EL (cell line): ENCODE measurements at places on chromosomes 11 and 22.
A peak's percentile ranks its signal among the peaks of the same experiment; 100 is the strongest.

GRCh38 chr11:111612224-111612623 lies 10.0 kb downstream of the SIK2 start:
- DNase-seq, result no peak

DNA sequence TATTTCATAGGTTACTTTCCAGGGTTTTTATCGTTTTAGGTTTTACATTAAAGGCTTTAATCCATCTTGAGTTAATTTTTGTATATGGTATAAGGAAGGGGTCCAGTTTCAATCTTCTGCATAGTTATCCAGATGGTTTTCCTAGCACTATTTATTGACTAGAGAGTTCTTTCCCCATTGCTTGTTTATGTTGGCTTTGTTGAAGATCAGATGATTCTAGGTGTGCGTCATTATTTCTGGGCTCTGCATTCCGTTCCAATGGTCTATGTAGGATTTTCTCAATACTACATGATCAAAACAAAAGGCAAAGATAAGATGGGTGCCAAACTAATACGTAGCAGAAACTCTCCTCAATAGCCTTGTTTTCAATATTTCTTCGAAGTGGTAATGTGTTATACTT lies 14.3 kb upstream of the RIC3 start:
- DNase-seq, result no peak

DNA sequence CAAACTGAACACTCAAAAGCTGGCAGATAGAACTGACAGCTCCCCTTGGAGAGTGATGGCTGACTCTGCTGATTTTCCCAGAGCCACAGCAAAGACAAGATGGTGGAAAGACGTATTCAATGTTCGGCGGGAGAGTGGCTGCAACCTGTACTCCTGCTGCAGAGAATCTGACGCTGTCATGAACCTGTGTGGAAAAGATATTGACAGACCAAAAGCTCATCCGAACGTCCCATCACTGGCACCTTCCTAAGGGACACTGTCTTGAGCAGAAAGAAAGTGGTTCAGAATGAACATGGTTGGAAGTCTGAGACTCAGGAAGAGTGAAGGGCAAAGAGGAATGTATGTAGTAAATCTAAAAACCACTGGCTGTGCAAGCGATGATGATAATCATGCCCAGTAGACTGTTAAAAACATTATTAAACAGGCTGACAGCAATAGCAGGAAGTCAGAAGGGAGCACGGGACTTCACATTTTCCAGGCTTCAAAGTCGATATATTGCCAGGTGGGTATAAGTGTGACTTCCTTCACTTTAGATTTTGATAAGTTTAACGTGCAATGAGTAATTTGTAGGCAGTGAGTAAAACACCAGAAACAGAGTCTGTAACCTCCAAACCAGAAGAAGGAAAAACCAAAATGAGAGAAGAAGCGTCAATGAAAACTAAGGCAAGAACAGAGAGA lies 6.2 kb upstream of the IL17REL start:
- DNase-seq, result no peak

DNA sequence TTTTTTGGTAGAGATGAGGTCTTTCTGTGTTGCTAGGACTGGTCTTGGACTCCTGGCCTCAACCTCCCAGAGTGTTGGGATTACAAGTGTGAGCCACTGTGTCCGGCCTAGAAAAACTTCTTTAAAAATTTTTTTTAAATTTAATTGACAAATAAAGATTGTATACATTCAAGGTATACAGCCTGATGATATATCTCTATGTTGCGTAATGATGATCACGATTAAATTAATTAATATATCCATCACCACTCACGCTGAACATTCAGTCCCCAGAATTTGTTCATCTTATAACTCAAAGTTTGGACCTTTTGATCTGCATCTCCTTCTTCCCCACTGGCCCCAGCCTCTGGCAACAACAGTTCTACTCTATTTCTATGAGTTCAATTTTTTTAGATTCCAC lies 27.2 kb downstream of the VSTM5 start:
- DNase-seq, result no peak

DNA sequence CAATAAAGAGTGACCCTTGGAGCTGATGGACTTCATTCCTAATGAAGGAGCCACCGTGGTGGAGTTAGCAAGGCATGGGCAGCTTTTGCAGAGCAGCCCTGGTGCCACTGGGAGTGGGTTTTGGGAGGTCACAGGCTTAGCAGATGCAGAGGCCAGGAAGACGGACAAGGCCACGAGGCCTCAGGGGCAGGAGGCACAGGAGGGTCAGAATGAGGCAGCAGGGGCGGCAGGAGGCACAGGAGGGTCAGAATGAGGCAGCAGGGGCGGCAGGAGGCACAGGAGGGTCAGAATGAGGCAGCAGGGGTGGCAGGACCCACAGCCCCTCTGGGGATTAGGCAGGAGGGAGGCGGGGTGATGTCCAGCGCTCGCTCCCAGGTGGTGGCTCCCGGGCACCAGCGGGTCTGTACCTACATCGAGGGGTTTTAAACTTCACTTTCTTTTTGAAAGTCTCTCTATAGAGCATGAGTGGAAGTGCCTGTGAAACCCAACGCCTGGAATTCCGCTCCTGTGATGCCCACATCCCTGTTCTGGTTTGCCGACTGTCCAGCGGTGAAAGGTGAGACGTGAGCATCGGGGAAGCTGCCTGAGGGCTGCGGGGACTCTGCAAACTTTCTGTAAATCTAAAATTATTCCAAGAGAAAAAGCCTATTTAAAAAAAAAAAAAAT lies 521.6 kb downstream of the BRD1 start:
- DNase-seq, result no peak

GRCh38 chr11:124699547-124699946 lies 25.8 kb downstream of the SPA17 start:
- DNase-seq, result no peak

GRCh38 chr11:1232883-1233321 lies 10.0 kb downstream of the MUC5B start:
- no peak for DNase-seq

GRCh38 chr11:469684-470560 lies 19.8 kb downstream of the PTDSS2 start:
- DNase-seq, result peak; percentile 70

DNA sequence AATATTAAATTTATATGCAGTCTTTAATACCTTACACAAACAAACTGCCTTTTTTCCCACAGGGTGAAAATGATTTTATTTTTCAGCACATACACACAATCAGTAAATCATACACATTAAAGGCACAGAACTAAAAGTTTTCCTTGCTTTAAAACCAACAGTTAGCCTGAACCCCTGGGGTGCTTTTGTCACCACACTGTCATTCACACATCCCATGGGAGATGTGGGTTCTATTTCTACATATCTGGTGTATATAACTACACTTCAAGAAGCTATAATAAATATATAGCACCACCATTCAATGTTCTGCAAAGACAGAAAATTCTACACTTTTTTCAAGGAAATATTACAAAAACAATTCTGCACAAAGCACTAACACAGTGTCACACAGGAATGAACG lies 197.0 kb downstream of the GUCY1A2 start:
- no peak for DNase-seq

GRCh38 chr11:70517988-70518907 lies 119.9 kb downstream of the CTTN start:
- DNase-seq, result peak; percentile 69

DNA sequence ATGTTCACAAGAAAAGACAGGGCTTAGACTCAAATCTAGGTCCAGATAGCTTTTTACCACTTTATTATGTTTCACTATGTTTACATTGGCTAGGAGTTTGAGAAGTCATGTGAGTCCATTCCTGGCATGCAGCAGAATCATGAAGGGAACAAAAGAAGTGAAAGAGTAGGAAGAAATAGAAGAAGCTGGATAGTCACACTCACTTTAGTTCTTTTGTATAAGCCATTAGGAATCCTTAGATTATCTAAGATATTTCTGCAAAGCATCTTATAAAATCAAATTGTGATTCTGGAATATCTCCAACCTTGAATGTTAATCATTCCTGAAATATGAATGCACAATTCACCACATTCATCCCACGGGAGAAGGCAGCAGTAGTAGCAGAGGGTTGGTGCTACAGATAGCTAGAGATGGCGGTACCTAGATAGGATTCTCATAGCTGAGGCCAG lies 31.9 kb downstream of the MAML2 start:
- DNase-seq, result peak; percentile 86

GRCh38 chr11:86636275-86636674 lies 36.1 kb downstream of the ME3 start:
- peak; percentile 67 for DNase-seq

GRCh38 chr11:33016654-33017053 lies 976 bp downstream of the DEPDC7 start:
- no peak for DNase-seq

GRCh38 chr11:104663190-104664140 lies 234.8 kb downstream of the CASP12 start:
- peak; percentile 25 for DNase-seq

DNA sequence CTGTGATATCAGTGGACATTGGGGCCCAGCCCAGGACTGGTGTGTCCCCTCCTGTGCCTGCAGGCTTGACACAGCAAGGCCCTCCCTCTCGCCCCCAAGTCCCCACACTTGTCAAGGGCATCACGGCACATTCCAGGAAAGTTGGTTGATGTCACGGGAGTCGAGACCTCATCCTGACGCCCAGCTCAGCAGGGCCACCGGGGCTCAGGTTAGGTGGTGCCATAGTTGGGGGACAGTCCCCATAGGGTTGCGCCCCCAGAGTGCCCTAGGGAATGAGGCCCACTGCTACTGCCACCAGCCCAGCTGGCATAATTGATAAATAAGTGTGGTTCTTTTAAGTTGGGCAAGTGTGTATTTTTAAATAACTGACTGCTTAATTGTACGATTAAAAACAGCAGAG lies 28.3 kb upstream of the GRAMD4 start:
- no peak for DNase-seq

DNA sequence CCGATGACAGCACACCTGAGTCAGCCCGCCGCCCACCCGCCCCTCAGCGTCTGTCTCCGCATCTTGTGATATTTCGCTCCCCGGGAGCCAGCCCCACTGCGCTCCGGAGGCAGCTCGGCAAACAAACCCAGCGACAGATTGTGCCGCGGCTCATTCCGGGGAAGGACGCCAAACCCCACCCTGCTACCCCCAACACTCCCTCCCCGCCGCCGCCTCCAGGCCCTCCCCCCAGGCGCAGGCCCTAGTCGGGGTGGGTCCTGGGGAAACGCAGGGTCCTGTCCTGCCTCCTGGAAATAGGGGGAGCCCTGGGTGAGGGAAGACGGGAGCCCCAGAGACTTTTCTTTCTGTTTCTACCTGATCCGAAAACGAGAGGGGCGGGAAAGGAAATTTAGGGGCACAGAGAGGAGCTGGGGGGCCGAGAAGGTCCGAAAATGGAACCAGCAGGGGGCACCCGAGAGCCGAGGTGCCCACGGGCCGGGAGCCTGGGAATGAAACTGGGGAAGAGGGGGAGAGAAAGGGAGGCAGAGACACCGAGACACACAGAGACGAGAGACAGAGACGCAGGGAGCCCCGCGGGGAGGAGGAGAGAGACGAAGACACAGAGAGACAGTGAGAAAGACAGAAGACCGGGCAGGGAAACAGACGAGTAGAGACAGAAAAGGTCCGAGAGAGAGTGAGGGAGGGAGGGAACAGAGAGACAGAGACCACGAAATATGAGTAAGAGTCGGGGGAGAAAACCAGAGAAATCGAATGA lies 1.7 kb upstream of the RTN4RL2 start:
- DNase-seq, result peak; percentile 55

- DNase-seq, result peak; percentile 45
Observed at GRCh38 chr11:59429924-59430516, 3.8 kb upstream of the OR5A2 start.

DNA sequence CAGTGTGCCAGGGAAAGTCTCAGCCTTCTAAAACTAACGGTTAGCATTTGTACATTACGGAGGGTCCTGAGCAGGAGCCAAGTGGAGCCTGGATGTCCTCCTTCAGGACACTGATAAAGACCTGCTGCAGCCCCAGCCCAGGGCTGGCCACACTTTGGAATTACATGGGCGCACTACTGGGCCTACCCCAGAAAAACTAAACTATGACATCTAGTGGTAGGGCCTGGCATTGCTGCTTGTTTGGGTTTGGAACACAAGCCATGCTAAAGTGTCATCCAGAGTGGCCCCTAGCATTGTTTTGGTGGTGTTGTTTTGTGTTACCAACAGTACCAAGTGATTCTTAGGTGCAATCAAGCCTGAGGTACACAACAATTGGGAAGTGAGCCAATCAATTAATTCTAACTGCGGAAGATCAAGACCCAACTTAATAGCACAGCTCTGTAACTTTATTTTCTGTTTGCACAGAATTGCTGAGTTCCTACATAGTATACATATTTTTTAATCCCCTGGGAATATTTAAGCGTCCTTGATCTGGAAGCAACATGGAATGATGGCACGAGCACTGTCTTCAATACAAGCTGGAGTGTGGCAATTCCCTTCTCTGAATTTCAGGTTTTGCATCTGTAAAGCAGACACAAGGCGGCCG lies 340.7 kb downstream of the LARGE1 start:
- peak; percentile 2 for DNase-seq

- DNase-seq, result no peak
Observed at GRCh38 chr11:8745431-8746253, 63.0 kb downstream of the RPL27A start.

DNA sequence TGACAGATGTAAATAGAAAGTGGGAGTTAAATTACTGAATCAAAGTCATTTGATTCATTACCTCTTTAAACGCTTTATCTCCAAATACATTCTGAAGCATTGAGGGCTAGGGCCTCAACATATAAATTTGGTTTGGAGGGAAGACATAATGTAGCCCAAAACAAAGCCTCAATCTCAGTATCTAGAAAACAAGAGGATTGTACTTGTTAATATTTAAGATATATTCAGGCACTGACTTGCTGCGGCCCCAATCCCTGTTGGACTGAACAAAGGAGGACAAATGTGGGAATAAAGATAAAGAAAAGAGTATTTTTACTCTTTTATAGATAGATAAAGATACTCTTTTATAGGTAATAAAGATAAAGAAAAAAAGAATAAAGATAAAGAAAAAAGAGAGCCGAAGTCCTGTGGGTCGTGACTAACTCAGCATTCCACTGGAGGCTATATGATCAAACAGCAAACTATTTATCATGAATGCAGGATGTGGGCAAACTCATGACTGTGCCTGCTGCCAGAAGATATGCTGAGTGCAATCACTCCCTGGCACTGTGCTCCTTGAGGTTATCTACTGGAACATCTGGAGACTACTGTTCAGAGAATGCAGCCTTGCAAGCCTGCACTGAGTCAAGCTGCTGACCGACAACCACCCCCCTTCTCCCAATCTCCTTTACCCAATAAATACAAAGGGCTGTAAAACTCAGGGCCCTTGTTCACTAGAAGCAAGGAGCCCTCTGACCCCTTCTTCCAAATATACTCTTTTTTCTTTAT lies 6.9 kb downstream of the OR10V1 start:
- DNase-seq, result peak; percentile 97

GRCh38 chr11:19344661-19345518 lies 104.1 kb upstream of the E2F8 start:
- DNase-seq, result peak; percentile 33

DNA sequence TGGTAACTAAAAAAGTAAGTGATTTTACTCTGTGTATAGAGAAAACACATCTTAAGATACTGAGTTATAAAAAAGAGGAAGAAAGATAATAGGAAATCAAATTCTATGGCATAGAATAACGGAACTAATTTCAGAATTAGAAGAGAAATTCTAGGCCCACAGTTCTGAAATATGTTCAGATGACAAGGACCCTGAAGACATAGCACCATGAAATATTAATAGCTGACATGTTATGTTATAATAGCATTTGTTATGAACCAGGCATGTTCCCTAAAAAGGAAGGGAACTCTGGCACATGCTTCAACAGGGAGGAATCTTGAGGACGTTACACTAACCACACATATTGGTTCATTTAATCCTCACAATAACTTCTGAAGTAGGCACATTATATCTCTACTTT lies 32.7 kb downstream of the PRDM10 start:
- no peak for DNase-seq

GRCh38 chr22:30190574-30190973 lies 56.0 kb downstream of the LIF start:
- DNase-seq, result no peak

GRCh38 chr11:116885951-116886655 lies 48.7 kb upstream of the APOA1 start:
- no peak for DNase-seq
